SJSA1 (cell line): ENCODE measurements at places on chromosomes 6 and 20. TPM values are rescaled to one million over a fixed set of nuclear protein-coding genes. Genes with fewer than 3 reads are reported as not detected.

- no peak overlapping the region for H3K27ac ChIP-seq
- DNase-seq = no peak
- peaks cover 18% of the 10 kb centered on the region for H3K36me3 ChIP-seq
- no peak overlapping the region for H3K4me3 ChIP-seq
- peaks cover 3% of the 10 kb centered on the region for H3K4me1 ChIP-seq
These were observed 6.1 kb downstream of the NINL start for GRCh38 chr20:25579081-25579770.

AVP gene
- not detected in 2 replicates for total RNA-seq

DNA sequence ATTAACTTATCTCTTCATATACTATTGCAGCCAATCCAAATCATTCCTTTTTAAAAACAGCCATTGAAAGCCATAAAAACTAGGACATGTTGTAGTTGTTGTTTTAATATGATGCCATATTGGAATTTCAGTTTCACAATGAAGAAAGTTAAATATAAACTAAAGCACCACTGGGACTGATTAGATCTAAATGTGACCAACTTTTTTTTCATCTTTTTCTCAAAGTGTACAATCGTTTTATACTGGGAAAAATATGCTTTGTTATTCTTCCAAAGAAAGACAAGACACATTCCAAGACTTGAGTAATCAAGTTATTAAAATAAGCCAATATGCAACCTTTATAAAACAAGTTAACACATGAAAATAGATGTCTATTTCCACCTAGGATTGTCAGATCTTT is 68.5 kb downstream of the THEMIS start:
- no peak for DNase-seq
- H3K27me3 ChIP-seq = no peaks in the 10 kb centered on the region
- H3K4me3 ChIP-seq = no peak overlapping the region

CYP21A2 gene
- total RNA-seq = not detected in 2 replicates

ADGRG6 gene
- 3.4 and 4.5 TPM in 2 replicates for total RNA-seq

GRCh38 chr6:15522026-15522425 is 140.8 kb downstream of the DTNBP1 start:
- H3K4me3 ChIP-seq = no peak overlapping the region
- H3K27me3 ChIP-seq = no peaks in the 10 kb centered on the region
- H3K36me3 ChIP-seq = peaks cover 29% of the 10 kb centered on the region
- H3K4me1 ChIP-seq = no peaks in the 10 kb centered on the region

GRCh38 chr6:167130008-167130677 is 7.2 kb downstream of the CCR6 start:
- H3K4me1 ChIP-seq = no peaks in the 10 kb centered on the region
- H3K27me3 ChIP-seq = no peaks in the 10 kb centered on the region
- no peak overlapping the region for H3K4me3 ChIP-seq
- no peak overlapping the region for H3K27ac ChIP-seq

- no peak for DNase-seq
- peaks cover 4% of the 10 kb centered on the region for H3K4me1 ChIP-seq
- no peaks in the 10 kb centered on the region for H3K36me3 ChIP-seq
These were observed 104.5 kb upstream of the ASF1A start for GRCh38 chr6:118789419-118789818.

DNA sequence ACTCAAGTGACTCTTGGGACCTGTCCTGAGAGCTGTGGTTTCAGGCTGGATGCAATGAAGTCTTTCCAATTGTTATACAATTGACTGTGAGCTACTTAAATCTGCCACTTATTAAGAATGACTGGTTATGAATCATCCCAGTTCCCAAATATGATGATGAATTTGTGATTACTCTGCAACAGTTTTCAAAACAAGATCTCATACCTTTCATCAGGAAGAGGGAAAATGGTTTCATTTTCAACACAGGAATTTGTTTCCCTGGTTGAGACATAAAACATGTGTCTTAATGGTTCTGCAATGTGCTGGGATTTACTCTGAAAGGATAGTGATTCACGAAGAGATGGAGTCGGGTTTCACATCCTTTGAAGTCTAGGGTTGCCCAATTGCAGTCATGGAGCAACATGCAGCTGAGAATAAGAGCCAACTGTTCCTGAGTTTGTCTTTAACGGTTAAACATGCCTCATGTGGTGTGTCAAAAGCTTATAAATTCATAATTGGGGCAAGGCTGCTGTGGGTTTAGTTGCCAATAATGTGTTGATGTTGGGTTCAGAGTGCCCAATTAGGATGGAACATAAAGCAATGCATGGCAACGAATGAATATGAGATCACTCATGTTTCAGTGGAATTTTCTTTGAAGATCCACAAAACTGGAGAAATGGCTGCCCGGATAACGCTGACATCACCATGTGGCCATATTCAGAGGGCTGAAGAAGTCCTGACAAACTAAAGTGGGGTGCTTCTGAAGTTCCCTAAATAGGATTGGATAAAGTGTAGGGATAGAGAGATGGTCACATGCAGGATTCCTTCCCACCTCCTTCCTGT is 41.0 kb downstream of the CYP24A1 start:
- no peaks in the 10 kb centered on the region for H3K36me3 ChIP-seq
- H3K27me3 ChIP-seq = no peaks in the 10 kb centered on the region
- no peak overlapping the region for H3K4me3 ChIP-seq
- H3K4me1 ChIP-seq = peaks cover 35% of the 10 kb centered on the region

- no peak overlapping the region for H3K4me3 ChIP-seq
- DNase-seq = no peak
- H3K4me1 ChIP-seq = peaks cover 11% of the 10 kb centered on the region
- H3K27ac ChIP-seq = no peak overlapping the region
- no peaks in the 10 kb centered on the region for H3K27me3 ChIP-seq
- H3K36me3 ChIP-seq = peaks cover 11% of the 10 kb centered on the region
These were observed 2.4 kb downstream of the PREP start for GRCh38 chr6:105400501-105400900.

- DNase-seq = no peak
- no peaks in the 10 kb centered on the region for H3K36me3 ChIP-seq
- no peak overlapping the region for H3K27ac ChIP-seq
- no peak overlapping the region for H3K4me3 ChIP-seq
- H3K27me3 ChIP-seq = no peaks in the 10 kb centered on the region
These were observed 251.6 kb downstream of the ERMARD start for GRCh38 chr6:170003027-170003426.

DNA sequence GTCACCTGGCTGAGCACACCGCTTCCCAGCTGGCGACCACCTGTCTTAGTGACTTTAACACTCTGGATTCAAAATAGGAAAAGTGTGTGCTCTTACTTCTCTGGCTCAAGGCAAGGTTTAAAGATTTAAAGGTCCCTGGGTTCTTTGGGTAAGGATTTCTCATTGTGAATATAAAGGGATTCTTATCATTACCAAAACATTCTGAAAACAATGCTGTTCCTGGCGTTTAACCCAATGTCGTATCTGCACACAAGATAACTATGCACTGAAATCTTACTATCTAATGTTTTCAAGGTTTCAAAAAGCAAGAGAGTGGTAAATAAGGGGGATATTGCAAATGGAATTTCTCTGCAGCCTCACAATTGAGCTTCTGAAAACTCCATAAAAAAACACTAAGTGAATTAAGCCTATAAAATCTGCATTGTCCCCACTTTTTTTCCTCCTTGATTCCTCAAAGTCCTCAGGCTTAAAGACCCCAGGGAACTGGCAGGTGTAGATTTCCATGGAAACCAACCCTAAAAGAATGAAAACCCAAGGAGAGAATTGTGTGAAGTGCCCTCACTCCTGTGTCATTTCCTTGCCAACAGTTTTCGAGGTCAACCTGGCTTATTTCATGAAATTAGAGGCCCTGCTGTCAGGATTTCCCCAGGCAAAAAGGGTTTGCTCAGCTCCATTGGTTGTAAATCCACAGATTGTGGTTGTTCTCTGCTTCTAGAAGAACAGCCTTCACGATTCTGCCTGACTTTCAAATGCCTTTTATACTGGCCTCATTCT is 44.0 kb downstream of the BMP2 start:
- DNase-seq = no peak
- H3K4me1 ChIP-seq = no peaks in the 10 kb centered on the region
- H3K4me3 ChIP-seq = no peak overlapping the region
- no peak overlapping the region for H3K27ac ChIP-seq
- H3K36me3 ChIP-seq = no peaks in the 10 kb centered on the region

BEND6 gene
- total RNA-seq = 7.0 and 11.9 TPM in 2 replicates

DNA sequence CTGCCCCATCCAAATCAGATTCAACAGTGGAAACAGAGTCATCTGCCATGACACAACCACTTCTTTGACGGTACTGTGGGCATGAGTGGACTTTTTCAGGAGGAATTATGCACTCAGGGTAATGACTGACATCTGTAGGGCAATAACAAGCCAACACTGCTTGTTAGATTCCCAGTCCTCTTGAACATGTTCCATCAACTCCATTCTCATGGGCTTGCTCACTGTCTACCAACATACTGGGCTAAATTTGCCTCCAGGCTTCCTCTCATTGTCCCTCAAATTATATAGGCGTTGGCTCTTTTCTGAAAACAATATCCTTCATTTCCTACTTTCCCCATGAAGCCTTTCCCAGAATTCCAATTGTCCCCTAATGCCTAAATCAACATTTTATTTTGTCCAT is 43.1 kb downstream of the ANKEF1 start:
- peaks cover 5% of the 10 kb centered on the region; the same call in 1 of the 2 replicates for H3K4me1 ChIP-seq
- no peak overlapping the region for H3K27ac ChIP-seq
- DNase-seq = no peak
- H3K36me3 ChIP-seq = no peaks in the 10 kb centered on the region

CST7 gene
- not detected in 2 replicates for total RNA-seq

DNA sequence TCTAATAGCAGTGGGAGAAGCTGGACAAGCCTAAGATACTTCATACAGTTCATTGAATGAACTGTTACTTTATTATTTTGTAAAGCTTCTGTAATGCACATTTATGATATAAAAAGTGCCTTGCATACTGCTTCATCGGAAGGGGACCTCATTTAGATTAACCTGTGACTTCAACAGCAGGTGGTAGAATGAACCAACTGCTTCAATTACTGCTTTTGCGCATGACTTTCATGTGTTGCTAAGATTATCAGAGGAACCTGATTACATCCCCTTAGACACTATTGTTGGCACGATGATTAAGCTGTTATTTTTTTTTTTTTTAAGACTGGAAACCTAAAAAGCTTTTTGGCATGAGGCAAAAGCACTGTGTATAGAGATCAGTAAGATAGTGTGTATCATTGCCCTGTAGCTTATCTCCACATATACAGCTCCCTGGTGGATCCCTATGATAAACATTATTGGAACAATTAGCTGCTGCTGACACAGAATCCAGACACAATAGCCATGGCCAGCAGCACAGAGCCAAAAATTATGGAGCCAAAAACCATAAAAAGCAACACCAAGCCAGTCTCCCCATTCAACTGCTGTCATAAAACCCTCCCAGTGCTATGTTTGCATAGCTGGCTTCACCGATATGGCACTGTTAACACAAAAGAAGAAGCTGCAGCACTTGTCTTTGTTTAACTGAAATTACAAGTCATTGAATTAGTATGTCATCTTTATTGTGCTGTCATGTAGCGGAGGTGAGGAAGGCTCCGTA is 731.6 kb upstream of the MMS22L start:
- H3K4me1 ChIP-seq = no peaks in the 10 kb centered on the region
- no peaks in the 10 kb centered on the region for H3K27me3 ChIP-seq
- DNase-seq = no peak
- no peaks in the 10 kb centered on the region for H3K36me3 ChIP-seq

LPA gene
- total RNA-seq = not detected in 2 replicates

DNA sequence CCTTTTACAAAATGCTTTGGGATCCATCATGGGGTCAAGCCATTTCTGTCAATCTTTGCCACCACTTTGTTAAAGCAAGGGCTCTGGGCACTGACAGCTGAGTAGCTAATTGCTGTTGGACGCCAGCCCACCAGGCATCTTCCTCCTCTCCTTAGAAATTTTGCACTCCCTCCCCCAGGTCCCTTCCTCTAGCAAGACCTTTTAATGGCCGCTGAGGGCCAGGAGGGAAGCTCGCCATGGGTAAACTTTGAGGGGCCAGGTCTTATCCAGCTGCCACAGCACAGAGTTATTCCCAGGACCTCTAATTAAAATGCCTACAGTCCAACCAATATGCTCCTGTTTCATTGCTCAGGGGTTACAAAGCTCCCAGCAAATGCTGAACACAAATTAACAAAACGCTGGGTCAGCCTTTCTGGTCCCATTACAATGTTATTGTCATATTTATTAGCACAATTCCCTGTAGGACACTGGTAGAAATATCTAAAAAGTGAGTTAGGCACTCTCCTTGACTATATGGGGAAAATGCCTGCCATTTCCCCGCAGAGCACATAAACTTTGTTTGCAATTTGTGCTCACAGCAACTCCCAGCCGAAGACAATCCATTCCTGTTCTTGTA is 16.8 kb downstream of the SCML4 start:
- no peak for DNase-seq
- H3K36me3 ChIP-seq = no peaks in the 10 kb centered on the region
- H3K27ac ChIP-seq = no peak overlapping the region
- no peaks in the 10 kb centered on the region for H3K27me3 ChIP-seq
- H3K4me3 ChIP-seq = no peak overlapping the region

- H3K27ac ChIP-seq = no peak overlapping the region
- H3K4me1 ChIP-seq = peaks cover 21% of the 10 kb centered on the region
- H3K4me3 ChIP-seq = no peak overlapping the region
- H3K27me3 ChIP-seq = no peaks in the 10 kb centered on the region
These were observed 318.7 kb downstream of the SOX4 start for GRCh38 chr6:21912151-21912832.

IMPG1 gene
- not detected in 2 replicates for total RNA-seq

GRCh38 chr6:3109761-3110160 is 8.8 kb upstream of the BPHL start:
- no peak overlapping the region for H3K27ac ChIP-seq
- H3K27me3 ChIP-seq = no peaks in the 10 kb centered on the region
- H3K36me3 ChIP-seq = peaks cover 63% of the 10 kb centered on the region

DNA sequence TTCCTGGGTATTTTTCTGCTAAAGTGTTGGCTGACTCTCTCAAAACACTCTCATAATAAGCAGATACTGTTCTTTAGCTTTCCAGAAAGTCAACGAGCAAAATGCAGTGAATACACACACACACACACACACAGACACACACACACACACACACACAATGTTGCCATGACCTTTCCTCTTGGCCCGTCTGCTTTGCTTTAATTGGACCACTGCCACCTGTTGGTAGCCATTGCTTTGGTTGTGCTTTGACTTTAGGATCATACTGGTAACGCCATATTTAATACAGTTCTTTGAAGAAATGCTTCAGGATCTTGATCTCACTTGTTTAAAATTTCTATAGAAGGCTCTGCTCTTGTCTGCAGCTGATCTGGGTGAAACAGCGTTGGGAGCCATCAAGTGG is 4.4 kb downstream of the FIG4 start:
- H3K36me3 ChIP-seq = no peaks in the 10 kb centered on the region
- H3K27ac ChIP-seq = no peak overlapping the region
- no peak for DNase-seq

DNA sequence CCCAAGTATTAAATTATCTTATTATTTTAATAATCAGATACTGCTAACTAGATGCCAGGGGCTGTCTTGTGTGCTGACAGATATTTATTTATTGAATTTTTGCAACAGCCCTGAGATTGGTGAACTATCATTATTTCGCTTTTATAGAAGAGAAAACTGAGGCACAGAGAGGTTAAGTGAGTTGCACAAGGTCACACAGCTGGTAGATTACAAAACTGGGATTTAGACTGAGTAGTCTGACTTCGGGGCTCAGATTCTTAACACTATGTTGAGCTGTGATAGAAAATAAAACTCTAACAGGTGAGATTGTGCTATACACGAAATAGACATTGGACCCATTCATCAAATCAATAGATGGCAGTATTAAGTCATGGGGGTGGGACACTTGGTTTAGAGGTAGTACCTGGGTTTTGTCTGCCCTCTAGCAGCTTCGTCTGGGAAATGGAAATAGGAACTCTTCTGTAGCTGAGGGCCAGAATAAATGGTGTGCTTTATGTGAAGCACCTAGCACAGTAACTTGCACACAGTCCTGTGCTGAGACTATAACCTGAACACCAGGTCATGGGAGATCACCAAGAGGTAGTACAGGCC is 113.4 kb downstream of the B3GAT2 start:
- H3K36me3 ChIP-seq = no peaks in the 10 kb centered on the region
- H3K27me3 ChIP-seq = no peaks in the 10 kb centered on the region
- no peak for DNase-seq
- H3K4me1 ChIP-seq = no peaks in the 10 kb centered on the region
- H3K4me3 ChIP-seq = no peak overlapping the region

GSTA1 gene
- 8.5 and 8.7 TPM in 2 replicates for total RNA-seq
